ENCODE measurements at places on chromosomes 7 and 10.
A peak's percentile ranks its signal among the peaks of the same experiment; 100 is the strongest.

DNA sequence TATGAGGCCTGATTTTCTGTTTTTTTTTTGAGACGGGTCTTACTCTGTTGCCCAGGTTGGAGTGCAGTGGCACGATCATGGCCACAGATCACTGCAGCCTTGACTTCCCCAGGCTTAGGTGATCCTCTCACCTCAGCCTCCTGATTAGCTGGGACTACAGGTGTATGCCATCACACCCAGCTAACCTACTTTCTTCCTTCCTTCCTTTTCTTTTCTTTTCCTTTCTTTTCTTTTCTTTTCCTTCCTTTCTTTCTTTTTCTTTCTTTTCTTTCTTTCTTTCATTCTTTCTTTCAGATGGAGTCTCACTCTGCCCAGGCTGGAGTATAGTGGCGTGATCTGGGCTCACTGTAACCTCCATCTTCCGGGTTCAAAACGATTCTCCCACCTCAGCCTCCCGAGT, 3.8 kb downstream of the SRRT start:
- DNase-seq: no peak

DNA sequence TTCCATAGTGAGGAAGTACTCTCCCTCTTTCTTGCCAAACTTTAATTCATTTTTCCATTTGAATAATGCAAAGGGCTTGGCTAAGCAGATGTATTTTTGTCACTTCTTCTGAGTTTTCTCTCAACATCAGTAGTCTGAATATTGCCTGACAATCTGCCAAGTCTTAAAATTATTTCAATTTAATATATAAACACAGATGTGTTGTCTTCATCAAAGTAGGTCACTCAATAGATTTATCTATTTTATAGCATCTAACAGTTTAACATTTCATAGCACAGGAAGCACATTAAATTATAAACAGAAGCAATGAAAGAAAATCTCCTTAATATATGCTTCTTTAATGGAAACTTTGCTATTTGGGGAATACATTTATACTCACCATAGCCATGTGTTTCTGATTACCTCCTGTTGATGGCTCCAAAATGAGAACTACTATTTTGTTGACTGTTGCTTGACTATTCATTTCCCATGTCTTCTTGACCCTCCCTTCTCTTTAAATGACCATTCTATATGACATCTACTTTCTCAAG, 4.5 kb downstream of the CPED1 start:
- peak; percentile 41 for DNase-seq

DNA sequence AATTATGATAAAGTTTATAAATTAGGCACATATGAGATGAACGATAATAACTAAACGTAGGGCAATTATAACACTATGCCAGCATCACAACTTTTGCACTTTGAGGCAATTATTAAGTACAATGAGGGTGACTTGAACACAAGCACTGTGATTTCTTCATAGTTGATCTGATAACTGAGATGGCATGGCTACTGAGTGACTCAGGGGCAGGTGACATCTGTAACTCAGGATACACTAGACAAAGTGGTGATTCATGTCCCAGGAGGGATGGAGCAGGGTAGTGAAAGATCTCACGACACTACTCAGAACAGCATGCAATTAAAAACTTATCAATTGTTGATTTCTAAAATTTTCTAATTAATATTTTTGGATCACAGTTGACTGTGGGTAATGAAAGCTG, 98.3 kb upstream of the ARHGAP21 start:
- no peak for DNase-seq

DNA sequence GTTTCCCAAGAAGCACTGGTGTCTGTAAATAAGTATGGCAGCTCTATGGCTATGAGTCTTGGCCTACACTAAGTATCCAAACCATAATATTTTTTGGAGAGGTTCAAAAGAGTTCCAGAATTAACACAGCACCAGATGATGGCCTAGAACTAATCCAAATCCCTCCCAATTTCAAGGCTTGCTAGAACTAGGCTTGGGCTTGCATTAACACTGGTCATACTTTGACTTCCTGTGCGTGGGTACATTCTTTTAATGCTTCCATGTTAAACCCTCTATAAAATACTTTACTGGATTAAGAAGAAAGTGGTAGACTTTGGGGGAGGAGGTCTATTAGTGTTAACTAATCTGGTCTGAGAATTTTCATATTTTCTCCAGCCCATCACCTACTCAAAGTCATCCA, 3.1 kb downstream of the AASS start:
- DNase-seq: no peak

- peak; percentile 29 for DNase-seq
These were observed 34.3 kb upstream of the WASHC2A start for GRCh38 chr10:50033481-50033880.

GRCh38 chr7:87875151-87876039, 765 bp downstream of the SLC25A40 start:
- peak; percentile 12 for DNase-seq

- DNase-seq: no peak
These were observed 7.1 kb upstream of the TEX36 start for GRCh38 chr10:125689955-125690569.
